Glutamatergic neuron (in vitro differentiated cells): ENCODE measurements at places on chromosomes 3 and 15. TPM values are rescaled to one million over a fixed set of nuclear protein-coding genes. Genes with fewer than 3 reads are reported as not detected.

DNA sequence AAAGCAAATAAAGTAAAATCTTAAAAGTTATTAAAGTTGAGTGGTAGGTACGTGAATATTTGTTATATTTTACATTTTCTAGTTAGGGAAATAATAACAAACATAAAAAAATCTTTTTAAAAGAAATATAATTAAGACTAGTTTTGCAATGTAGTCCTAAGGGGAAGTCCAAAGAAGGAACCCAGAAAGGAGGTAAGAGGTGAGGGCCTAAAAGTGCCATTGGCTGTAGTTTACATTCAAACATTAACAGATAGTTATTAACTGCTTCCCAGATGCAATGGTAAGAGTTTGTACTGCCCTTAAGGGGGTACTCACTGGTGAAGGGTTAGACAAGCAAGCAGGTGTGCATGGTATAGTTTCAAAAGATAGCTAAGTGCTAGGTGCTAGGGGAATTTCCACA, 79.2 kb downstream of the B3GALNT1 start:
- DNase-seq = no peak

The EHD4 gene
- 4.0 TPM for total RNA-seq

DNA sequence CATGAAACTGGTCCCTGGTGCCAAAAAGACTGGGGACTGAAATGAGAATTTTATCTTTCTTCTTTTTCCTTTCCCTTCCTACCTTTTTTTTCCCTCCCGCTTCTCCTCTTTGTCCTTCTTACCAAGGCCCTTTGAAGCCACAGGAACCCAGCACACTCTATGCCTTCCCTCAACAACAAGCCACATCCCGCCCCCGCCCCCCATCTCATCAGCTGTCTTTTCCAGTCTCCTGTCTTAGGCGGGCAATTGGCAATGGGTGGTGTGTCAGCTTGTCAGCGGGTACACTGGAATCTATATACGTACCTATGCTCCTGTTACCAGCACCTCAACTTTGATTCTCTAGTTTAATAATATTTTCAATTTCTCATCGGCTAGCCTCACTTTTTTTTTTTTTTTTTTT, 56.3 kb upstream of the CHD2 start:
- DNase-seq = no peak

GRCh38 chr15:79167776-79168175, 77.2 kb upstream of the RASGRF1 start:
- no peak for DNase-seq

GRCh38 chr15:71485094-71485693, 325.2 kb upstream of the NR2E3 start:
- no peak for DNase-seq

- DNase-seq = no peak
Observed at GRCh38 chr3:110381992-110382391, 689.6 kb upstream of the NECTIN3 start.

The CMTM8 gene
- not detected for total RNA-seq

DNA sequence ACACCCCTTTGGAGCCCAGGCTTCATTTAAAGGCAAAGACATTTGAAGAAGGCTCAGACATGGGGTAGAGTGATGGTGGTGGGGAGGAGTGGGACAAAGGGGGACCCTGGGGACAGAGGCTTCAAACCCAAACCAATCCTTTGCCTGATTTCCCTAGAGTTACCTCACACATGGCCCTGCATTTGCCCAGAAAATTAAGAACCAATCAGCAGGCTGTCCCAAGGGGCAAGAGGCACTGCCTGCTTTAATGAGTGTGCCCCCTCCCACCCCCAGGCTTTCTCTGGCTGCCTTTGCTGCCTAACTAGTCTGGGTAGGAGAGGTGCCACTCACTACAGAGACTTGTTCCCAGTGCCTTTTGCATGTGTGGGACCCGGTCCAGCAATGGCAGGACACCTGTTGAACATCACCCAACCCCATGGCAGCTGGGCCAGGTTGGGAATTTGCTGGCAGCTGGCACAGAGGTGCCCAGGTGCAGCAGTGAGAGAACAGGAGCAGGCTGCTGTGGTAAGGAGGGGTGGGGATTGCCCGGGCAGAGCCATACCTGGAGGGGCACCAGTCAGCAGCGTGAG, 38.4 kb downstream of the CCDC33 start:
- peak; percentile 61 for DNase-seq

The KBTBD12 gene
- not detected for total RNA-seq

The KLHL6 gene
- total RNA-seq = not detected

GRCh38 chr15:85694091-85694490, 100.6 kb downstream of the KLHL25 start:
- no peak for DNase-seq

GRCh38 chr3:57155310-57155643, 9.9 kb downstream of the IL17RD start:
- DNase-seq = no peak

The SLC24A5 gene
- total RNA-seq = not detected

The CILP gene
- 0.12 TPM for total RNA-seq

GRCh38 chr3:10383850-10384248, 62.9 kb upstream of the SEC13 start:
- no peak for DNase-seq

- DNase-seq = no peak
Observed at GRCh38 chr3:182807061-182807460, 13.8 kb downstream of the ATP11B start.

The SLC28A2 gene
- total RNA-seq = not detected

The TPM1 gene
- 255 TPM for total RNA-seq

DNA sequence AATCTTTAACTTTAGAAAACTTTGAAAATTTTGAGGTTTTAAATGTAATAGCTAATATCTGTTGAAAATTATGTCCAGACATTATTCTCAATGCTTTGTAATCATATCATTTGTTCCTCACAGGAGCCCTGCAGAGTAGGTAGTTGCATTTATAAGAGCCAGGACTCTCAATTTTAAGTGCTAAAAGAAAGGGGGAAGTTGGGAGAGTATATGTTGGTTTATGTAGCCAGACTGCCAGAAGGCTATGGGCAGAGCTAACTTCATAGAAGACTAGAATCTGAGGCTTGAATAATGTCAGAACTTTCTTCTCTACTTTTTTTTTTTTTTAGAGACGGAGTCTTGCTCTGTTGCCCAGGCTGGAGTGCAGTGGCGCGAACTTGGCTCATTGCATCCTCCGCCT, 9.1 kb downstream of the VPS8 start:
- DNase-seq = no peak

The ADAMTS7 gene
- 181 TPM for total RNA-seq

GRCh38 chr15:98121536-98121935, 161.0 kb downstream of the ARRDC4 start:
- no peak for DNase-seq

The GOLGA8O gene
- total RNA-seq = not detected

- DNase-seq = no peak
Observed at GRCh38 chr3:24460974-24461373, 33.7 kb downstream of the THRB start.

The VIPR1 gene
- not detected for total RNA-seq

GRCh38 chr3:13040361-13041074, 32.7 kb downstream of the IQSEC1 start:
- no peak for DNase-seq

- no peak for DNase-seq
Observed at GRCh38 chr3:11845651-11846050, 1.0 kb downstream of the TAMM41 start.

GRCh38 chr15:92011611-92012367, 158.3 kb downstream of the SLCO3A1 start:
- no peak for DNase-seq

- no peak for DNase-seq
Observed at GRCh38 chr3:127984241-127984975, 67.8 kb upstream of the SEC61A1 start.

The CP gene
- total RNA-seq = not detected

The TMEM158 gene
- 7.8 TPM for total RNA-seq

The ATP10A gene
- total RNA-seq = not detected

DNA sequence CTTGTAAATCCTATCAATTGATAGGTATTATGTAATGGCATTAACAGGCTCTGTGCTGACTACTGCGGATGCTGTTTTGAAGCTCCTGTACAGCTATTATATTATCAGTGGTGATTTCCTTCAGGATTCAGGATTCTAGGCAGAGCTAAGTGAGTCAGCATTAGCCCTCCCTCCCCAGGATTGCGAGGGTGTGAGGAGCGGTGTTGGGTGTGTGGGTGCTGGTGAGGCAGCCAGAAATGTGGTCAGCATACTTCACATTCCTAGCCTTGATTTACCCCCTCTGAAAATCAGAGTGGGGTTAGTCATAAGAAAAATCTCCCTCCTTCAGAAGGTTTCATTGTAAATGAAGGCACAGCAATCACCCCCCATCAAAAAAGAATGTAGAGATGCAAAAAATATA, 72.5 kb downstream of the SNTN start:
- no peak for DNase-seq

- DNase-seq = no peak
Observed at GRCh38 chr3:133445108-133445507, 45.3 kb downstream of the BFSP2 start.

The ENTPD3 gene
- total RNA-seq = 1.7 TPM

DNA sequence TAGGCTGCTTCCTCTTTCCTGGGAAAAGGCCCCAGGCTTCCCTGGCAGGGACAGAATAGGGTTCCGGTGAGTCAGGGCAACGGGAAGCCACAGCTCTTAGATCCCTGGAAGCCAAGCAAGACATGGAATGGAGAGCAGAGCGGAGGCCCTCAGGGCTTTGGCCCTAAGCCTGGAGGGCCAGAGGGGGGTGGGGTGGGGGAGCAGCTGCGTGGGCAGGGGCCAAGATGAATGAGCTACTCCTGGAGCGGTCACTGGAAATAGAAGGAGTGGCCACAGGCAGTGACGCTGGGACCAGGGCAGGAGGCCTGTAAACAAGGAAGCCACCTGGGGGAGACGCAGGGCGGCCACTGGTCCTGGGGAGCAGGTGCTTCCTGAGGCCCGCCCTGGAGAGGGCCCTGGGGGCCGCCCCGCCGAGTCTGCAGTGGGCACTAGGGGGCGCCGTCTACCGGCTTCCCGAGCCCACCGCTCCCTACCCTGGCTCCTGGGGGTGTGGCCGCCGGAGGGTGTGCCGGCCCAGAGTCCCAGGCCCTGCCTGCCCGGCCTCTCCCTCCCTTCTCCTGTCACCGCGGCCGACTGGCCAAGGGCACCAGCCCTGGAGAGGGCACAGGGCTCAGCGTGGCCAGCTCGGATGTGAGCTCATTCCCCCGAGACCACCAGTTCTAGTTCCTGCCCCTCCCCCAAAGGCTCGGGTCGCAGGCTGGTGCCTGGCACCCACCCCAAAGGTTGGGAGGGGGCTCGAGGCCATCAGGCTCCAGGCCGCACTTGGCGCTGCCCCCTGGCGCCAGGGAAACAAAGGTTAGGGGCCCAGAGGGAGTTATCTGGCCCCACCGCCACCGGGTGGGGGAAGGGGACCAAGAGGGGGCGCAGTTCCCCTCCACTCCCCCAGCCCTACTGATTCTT, 12.1 kb downstream of the VPS18 start:
- DNase-seq = peak; percentile 95

DNA sequence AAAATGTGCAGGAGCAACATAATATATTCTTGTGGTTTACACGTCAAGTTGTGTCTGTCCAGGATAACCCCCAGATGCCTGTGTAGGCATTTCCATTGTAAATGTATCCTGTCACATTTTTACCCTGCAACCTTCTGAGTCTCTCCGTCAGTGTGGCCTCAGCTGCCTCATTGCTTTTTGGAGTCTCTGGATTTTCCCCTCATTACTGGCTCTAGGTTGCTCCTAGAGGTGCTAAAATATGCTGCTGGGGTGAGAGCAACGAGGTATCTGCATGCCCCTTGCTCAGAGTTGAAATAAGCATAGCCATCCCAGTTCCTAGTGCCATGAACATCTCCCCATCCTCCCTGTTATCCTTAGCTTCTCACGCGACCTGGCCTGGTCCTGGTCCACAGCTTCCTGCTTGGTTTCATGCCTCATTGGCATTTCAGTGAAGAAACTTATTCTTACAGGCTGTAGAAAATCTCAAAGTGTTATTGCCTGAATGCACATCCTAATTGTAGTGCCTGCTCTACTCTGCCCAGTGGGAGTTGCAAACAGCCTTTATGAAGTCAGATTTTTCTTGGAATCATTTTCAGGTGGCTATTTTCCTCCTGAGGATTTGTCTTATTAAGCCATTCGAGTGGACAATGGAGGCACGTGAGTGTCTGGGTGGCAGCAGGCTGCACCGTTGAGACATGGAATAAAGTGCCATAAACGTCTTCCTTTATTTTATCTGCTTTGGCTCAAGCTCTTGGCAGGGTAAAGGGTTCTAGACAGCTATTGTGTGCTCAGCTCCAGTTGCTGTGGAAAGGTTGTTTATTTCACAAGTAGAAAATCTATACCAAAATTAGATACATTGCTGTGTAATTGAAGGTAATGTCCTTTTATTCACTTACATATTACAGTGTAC, 33.2 kb downstream of the OXNAD1 start:
- no peak for DNase-seq

DNA sequence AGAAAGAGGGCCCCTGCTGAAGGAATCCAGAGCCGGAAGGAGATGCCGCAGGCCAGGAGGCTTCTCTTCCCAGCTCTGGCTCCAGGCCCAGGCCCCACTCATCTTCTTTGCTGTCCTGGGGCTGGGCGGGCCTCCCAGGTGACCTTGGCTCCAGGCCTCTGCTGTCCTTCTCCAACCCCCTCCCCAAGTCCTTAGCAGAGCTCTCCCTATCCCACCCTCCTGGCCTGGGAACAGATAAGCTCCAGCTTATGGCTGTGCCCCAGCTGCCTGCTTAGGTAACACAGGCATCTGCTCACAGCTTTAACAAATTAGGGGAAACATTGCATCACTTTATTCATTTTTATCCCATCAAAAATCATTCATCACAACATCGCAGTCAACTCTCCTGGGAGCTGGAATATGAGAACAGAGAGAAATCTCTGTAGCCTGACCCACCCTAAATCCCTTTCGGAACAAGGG, 86.9 kb downstream of the SEMA5B start:
- DNase-seq = no peak

The C2CD4A gene
- total RNA-seq = 0.20 TPM

The LSAMP gene
- 67.1 TPM for total RNA-seq

DNA sequence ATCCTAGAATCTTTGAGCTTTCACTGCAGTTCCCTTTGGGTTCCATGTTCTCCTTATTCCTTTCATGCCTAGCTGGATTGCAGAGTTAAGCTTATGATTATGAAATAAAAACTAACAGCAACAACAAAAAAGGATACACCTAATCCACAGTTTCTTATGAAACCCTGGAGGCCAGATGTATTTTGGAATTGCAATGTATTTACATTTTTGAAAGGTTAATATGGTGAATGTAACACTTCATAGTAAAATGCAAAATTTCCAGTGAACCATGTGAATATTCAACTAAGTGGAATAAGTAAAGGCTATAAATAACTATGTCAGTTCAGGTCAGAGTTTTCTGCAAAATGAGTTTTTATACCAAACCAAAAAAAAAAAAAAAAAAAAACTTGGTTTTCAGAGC, 65.8 kb upstream of the FLNB start:
- DNase-seq = no peak

DNA sequence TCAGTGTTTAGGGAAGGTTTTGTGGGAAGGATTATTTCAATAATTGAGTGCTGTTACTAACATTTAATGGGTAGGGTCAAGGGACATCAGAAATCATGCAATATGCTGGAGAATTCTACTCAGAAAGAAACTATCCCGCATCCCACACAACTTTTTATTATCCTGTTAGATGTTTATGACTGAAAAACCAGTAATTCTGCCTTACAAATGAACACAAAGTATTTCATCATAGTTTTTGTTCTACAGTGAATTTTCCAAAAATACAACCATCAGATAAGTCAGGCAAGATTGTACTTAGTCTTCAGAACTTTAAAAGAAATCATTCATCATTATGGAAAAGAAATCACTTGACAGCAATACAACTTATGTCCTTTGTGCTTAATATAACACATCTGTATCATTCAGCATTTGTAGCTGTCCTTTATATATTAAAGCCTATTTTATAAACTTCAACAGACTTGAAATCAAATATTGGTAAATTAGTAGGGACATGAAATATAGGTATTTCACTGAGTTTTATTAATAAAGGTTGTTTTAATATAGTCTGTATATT, 61.9 kb downstream of the TRPM7 start:
- DNase-seq = no peak
